ENCODE measurements at places on chromosomes 5 and 9.

- no peak for DNase-seq
Measured at GRCh38 chr5:54570916-54571315, 53.4 kb downstream of the SNX18 start.

DNA sequence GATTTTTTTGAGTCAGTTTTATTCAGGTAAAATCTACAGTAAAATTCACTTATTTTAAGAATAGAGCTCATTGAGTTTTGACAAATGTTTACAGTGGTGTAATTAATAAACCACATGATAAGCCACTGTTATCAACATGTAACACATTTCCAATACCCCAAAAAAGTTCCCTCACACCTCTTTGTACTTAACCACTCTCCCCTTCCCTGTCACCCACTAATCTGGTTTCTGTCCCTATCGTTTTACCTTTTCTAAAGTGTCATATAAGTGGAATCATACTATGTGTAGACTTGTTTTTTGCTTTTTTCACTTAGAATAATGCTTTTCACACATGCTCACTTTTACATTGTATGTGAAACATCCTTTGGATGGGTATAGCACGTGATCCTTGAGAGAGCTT lies 127.2 kb downstream of the KDM4C start:
- DNase-seq = no peak

GRCh38 chr5:173578947-173579615 lies 37.4 kb downstream of the BOD1 start:
- no peak for DNase-seq

DNA sequence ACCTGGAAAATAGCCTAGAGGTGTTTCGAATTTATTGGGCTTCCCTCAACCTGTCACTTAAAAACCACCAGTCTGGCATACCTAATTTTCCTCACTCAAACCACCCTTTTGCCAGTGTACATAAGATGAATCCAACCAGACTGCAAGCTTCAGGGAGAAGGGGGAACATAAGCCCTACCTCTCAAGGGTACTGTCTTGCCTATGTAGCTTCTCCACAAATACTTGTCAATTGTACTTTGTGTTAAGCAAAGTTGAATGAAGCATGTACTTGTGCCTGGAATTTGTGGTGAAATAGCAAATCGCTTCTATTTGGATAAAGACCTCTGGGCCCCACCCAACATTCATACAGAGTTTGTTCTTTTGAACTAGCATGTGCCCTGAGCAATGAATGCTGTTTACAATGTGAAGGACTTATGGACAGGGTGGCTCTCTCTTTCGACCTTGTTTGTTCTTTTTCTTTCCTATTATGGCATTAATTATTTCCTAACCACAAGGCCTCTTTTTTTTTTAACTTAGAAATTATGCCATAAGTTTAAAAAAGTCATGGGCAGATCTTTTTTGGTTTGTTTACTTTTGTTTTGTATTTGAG lies 580.2 kb downstream of the EBF1 start:
- DNase-seq = no peak

- DNase-seq = no peak
Measured at GRCh38 chr5:53323943-53324642, 156.3 kb upstream of the FST start.

GRCh38 chr9:3181049-3181953 lies 337.4 kb upstream of the PUM3 start:
- peak; percentile 62 for DNase-seq

DNA sequence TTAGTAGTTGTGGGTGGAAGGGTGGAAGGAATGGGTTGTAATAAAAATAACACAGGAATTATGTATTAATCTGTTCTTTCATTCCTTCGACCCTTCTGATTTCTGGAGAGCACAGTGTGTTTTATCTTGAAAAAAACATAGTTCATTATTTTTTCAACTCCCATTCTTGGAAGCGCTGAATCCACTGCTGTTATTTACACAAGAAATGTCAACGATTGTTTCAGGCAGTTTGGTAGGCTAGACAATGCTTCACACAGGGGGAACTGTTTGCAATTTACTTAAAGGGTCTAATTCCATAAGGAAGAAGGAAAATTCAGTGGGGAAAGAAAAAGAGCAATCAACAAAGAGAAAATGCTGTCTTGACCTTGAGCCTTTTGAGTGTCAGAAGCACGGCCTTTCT lies 142.9 kb downstream of the TLE1 start:
- no peak for DNase-seq

- no peak for DNase-seq
Measured at GRCh38 chr9:131441441-131441840, 47.6 kb downstream of the PRRC2B start.

DNA sequence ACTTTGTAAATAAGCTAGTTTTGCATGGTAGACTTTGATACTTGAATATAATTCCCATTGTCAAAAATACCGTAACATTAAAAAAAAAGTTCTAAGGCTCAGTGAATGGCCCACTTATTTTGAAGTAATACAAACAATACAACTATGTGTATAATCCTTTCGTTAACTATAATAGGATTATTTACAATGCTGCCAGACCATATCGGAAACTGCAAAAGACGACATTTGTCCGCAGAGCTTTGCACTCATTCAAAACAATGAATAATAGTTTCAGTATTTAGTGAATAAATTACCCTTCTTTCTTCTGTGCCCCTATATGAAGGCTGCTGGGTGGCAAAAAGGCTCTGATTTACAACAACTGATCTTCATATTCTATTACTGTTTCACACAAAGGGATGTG lies 121.8 kb downstream of the DROSHA start:
- DNase-seq = no peak

DNA sequence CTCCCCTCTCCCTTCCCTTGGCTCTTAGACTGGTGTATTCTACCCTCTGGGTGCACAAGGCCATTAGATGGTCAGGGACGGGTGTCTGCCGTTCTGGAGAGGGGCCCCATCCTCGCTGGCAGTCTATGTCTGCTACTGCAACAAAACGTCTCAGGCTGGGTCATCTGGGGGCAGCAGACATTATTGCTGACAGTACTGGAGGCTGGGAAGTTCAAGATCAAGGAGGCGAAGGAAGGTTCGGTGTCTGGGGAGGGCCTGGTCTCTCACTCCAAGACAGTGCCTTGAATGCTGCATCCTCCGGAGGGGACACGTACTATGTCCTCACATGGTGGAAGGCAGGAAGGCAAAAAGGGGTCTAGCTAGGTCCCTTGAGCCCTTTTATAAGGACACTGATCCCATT lies 93.4 kb upstream of the COL5A1 start:
- DNase-seq = no peak

DNA sequence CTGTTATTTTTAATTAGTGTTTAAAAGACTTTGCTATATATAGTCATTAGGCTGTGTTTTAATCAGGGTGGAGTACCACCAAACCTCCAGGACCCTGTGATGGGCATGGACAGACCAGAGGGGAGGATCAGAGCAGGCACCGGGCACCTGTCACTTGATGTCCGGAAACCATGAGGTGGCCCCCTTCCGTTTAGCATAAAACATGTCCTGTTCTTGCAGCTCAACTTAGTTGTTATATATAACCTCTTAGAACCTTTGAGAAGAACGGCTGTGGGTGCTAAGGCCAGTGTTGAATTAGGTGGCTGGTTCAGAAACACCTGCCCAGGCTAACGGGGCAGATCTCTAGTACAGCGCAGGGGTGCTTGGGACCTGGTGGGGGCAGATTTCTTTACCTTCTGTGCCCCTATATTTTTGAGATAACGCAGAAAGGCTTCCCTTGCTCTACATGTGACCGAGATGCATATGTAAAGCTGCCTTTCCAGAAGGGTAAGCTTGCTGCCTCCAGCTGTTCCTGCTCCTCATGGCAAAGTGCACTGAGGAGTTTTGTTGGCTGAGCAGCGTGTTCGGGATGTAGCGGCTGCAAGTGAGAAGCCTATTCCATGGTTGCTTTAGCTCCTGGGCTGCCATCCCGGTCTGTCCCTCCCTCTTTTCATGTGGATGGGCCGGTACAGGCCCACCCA lies 255.5 kb downstream of the FANCC start:
- no peak for DNase-seq

DNA sequence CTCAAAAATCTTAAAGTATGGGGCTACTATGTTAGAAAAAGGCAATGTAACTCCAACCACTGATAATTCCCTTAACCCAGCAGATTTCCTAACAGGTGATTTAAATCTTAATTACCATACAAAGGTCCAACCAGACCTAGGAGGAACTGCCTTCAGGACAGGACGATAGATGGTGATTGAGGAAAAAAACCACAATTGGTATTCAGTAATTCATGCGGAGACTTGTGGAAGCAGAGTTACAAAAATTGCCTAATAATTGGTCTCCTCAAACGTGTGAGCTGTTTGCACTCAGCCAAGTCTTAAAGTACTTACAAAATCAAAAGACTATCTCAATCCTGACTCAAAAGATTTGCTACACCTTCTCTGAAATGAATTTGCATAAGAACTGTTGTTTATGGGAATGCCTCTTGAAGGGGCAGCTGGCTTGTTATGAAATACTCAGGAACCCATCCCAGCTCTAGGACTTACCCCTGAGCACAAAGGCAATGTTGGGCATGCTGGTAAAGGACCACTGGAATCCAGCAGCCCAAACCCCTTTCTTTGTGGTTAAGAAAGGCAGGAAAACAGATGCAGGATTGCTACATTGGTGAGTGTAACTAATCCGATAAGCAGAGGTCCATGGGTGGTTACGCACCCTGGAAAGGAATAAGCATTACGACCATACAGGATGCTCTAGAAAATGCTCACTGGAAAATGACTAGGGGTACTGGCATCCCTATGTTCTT lies 26.7 kb upstream of the EPB41L4A start:
- no peak for DNase-seq

GRCh38 chr9:135146766-135147473 lies 59.5 kb downstream of the OLFM1 start:
- no peak for DNase-seq

DNA sequence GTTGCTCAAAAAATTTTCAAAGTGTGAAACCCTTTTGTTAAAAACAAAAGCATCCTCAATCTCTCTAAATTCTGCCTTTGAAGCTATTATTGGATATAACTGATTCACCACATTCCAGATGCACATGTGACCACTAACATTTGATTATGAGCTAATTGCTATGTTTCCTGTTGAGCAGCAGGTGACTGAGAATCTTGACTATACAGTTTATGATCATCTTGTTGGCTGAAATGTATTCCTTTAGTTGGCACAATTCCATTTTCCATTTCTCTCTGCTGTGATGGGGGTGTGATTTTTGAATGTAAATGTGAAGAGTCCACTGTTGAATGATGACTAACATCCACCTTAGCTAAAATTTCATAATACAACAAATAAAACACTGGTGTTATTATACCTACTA lies 10.7 kb downstream of the LYSMD3 start:
- DNase-seq = no peak

GRCh38 chr5:142074006-142074405 lies 34.6 kb upstream of the NDFIP1 start:
- DNase-seq = no peak

- DNase-seq = no peak
Measured at GRCh38 chr9:29838491-29839020, 2265.3 kb upstream of the C9orf72 start.

DNA sequence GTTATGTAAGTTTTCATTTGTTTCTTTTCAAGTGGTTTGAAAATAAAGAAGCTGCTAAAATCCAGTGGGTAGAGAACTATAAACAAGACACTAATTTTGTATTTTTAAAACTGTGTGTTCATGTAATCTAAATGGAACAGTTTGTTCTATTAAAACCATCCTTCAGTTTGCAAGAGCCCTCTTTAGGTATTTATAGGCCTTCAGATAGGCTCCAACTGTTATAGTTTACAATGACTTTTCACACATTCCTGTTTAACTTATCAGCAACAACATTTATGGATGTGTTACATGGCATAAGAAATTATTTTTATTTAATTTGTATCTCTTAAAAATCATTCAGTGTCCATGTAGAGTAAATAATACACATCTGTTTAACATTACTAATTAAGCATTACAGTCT lies 126.7 kb upstream of the SLCO6A1 start:
- no peak for DNase-seq

DNA sequence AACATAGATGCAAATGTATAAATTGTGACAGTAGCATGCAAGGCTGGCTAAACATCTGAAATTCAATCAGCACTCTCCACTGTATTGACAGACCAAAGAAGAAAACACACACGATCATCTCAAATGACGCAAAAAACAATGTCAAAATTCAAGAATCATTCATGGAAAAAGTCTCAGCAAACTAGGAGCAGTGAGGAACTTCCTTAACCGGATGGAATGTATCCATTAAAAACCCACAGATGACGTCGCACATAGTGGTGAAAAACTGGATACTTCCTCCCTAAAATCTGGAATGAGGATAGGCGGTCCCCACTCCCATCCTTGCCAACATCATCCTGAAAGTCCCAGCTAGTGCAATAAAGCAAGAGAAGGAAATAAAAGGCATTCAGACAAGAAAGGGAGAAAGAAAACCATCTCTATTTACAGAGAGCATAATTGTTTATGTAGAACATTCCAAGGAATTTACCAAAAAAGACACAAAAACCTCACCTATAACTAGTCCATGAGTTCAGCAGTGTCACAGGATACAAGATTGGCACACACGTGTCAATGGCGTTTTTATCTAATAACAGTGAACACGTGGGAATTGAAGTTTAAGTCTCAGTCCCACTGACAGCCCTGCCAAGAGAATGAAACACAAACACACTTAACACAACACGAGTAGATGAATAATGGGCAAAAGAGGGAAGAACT lies 14.1 kb upstream of the CEP72 start:
- no peak for DNase-seq

- DNase-seq = peak; percentile 42
Measured at GRCh38 chr5:39080597-39081204, 6.5 kb upstream of the RICTOR start.

GRCh38 chr5:81760521-81760920 lies 9.6 kb upstream of the SSBP2 start:
- no peak for DNase-seq

- DNase-seq = no peak
Measured at GRCh38 chr9:88342246-88342645, 46.0 kb upstream of the SPIN1 start.

GRCh38 chr5:2373631-2374030 lies 377.8 kb downstream of the IRX2 start:
- no peak for DNase-seq
